Hepatic stellate cell (primary cell): ENCODE measurements at places on chromosomes 13 and 19.

DNA sequence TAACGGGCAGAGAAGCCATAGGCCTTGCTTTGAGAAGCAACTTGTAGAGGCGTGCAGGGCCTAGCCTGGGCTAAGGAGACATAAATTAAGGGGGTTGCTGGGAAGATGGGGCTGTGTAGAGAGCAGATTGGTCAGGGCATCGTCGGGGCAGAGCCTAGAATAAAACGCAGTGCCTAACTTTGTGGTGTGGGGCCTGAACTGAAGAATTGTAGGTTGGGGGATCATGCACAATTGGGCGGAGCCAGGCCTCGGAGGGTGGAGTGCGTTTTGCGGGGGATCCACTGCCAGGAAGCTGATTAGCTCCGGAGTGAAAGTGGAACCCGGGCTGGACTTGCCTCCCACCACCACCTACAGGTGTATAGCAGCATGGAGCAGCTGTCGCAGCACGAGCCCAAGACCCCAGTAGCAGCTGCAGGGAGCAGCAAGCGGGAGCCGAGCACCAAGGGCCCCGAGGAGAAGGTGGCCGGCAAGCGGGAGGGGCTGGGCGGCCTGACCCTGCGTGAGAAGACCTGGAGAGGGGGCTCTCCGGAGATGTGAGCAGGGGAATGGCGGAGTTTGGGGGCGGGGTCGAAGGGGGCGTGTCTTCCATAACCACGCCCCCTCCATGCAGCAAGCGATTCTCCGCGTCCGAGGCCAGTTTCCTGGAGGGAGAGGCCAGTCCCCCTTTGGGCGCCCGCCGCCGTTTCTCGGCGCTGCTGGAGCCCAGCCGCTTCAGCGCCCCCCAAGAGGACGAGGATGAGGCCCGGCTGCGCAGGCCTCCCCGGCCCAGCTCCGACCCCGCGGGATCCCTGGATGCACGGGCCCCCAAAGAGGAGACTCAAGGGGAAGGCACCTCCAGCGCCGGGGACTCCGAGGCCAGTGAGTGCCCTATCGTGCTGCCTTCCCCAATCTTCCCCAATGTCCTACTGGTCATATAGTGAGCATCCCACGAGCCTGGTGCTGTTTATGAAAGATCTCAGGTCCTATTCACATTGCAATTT is 13.8 kb downstream of the DNASE2 start:
- DNase-seq: peak; percentile 87

GRCh38 chr13:114328595-114328994 is 14.3 kb downstream of the CHAMP1 start:
- no peak for DNase-seq

DNA sequence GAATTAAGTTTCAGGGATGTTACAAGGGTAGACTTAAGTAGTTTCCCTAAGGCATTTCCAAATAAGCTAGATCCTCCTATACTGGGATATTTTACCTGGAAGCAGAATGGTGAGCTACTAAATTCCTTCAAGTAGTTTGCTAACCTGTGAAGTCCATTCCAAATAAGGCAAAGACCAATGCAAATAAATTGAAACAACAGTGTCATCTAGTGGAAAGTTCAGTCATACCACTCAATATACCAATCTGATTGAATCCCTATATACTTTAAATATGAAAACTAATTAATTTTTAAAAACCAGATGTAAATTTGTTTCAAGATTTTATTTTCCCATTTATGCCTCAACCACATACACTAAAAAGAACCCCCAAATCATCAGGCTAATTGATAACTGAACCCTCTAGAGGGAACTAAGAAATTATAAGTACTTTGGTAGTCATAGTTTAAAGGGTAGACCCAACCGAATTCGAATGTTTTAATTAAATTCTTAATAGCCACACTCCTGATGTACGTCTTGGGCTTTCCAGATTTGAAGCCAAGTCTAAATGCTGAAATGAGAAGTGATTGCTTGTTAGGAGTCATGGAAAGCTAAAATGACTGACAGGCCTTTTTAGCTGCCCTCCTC is 223.7 kb downstream of the TBC1D4 start:
- peak; percentile 10 for DNase-seq

DNA sequence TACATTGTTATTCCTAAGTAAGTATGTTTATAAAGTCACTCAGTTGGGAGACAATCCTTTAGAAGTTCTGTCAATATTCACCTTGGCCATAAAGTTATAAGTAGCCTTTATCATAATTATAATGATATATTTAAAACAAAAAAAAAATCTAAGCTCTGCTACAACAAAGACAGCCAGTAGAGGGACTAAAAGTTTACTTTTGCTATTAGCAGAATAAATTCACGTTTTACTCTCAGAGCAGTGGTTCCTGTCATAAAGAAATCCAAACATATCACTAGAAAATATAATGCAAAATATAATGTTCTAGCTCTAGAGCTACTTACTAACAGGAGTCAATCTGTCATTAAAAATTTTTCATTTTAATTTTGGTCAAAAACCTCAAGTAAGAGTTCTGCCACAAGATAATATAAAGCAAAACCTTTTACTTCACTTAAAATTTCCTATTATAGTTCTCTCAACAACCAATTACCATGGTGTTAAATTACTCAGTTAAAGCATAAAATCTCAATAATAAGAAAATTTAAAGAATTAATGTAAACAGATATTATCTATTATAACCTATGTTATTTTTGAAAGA is 17.7 kb downstream of the INTS6 start:
- DNase-seq: no peak

DNA sequence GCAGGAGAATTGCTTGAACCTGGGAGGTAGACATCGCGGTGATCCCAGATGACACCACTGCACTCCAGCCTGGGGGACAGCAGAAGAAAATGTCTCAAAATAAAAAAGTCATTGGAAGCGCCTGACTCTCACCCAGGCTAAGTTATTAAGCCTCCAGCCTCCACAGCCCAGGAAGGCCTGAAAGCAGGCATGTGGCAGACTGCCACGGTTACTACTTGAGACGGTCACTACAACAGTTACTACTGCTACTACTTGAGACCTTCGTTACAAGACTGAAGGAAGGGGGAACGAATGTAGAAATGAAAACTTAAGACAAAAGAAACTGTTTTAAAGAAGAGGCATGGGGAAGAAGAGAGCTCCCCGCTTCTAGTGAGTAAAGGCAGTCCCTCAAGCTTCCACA is 9.6 kb downstream of the PRR22 start:
- no peak for DNase-seq

GRCh38 chr19:45103156-45103507 is 10.2 kb downstream of the PPP1R37 start:
- DNase-seq: no peak

DNA sequence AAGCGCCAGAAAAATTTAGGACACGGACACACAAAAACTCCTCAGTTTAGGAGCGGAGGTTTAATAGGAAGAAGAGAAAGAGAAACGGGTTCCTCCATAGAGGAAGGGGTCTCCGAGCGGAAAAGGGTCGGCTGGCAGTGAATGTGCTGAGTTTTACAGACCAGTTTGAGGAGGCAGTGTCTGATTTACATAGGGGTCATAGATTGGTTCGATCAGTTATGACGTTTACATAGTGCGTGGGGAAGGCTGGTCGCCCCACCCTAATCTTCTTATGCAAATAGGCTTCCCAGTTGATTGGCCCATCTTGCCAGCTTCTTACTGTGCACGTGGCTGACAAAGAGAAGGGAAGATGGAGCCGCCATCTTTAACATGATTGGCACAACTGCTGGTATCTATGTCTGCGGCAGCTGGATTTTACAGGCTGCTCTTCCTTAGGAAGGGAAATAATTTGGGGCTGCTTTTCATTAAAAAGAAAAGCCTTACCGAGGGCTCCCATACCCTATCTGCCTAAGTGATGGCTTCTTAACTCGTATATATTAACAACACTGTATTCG is 1.2 kb upstream of the ZNF225 start:
- peak; percentile 32 for DNase-seq

- no peak for DNase-seq
Observed at GRCh38 chr13:85567909-85568308, 231.3 kb downstream of the SLITRK6 start.

- DNase-seq: no peak
Observed at GRCh38 chr13:104385404-104385803, 1319.2 kb upstream of the SLC10A2 start.

DNA sequence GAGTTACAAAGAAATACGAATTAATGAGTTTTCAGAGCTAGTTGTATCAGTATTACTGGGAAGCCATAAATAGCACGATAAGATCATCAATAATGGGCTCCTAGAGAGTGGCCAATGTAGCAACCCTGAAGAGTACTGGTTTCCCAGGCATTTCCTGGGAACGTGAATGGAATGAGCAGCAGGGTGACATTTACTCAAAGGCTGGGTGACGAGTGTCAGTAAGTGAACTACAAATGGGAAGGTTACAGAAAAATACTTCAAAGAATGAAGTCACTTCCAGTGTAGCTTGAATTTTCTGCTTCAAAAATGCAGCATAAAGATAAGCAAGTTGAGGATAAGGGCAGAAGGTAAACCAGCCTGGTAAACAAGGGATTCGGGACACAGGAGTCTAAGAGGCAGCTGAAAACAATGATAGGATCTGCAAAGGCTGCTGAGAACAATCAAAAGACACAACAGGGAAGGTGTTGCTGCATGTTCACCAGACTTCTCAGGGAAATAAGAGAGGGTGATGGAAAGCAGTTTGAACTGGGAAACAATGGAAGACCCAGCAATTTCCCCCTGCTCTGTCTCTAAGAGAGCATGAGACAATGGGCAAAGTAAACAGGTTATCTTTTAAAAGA is 48.6 kb upstream of the POSTN start:
- no peak for DNase-seq

DNA sequence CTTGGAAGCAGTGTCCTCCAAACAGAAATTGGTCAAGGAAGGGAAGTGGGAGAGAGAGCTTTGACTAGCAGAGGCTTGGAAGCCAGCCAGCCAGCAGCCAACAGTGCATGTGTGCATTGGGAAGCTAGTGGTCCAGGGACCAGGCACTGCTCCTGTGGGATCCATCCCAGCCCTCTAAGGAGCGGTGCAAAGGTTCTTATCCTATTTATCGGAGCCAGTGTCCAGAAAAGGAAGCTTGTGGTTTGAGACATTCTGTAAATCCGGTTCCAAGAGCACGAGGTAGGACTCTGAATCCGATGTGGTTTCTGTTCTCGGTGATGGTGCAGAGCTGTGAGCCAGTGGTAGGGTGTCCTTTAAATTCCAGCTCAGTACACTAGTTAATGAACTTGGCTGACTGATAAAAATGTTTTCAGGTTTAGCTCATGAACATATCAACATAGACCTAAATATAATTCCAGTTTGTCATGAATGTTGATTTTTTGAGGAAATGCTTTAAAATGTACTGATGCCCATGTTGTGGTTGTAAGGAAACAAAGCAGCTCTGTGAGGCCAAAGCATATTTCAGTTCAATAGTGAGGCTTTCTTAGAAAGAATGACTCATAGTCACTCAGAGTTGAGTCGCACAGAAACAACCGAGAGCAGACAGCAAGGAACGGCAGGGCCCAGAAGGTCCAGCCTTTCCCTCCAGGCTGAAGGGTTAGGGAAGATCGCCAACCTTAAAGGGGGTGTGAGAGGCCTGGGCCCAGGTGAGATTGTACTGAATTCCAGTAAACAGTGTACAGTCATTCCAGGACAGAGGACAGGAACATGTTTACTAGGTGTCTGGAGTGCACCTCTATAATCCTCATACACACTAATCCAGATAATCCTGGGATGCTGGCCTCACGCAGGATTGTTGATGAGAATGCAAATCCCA is 21.5 kb upstream of the GARRE1 start:
- peak; percentile 83 for DNase-seq

GRCh38 chr19:4136680-4137088 is 12.8 kb upstream of the MAP2K2 start:
- no peak for DNase-seq

- peak; percentile 80 for DNase-seq
Observed at GRCh38 chr19:13839130-13839937, 37.6 kb upstream of the NANOS3 start.

GRCh38 chr13:98221234-98221633 is 44.2 kb upstream of the RNF113B start:
- no peak for DNase-seq

GRCh38 chr13:24788538-24788937 is 24.6 kb downstream of the RNF17 start:
- DNase-seq: no peak

GRCh38 chr13:36418022-36418805 is 14.1 kb upstream of the CCNA1 start:
- no peak for DNase-seq

GRCh38 chr13:60990032-60990733 is 425.5 kb downstream of the PCDH20 start:
- DNase-seq: no peak

DNA sequence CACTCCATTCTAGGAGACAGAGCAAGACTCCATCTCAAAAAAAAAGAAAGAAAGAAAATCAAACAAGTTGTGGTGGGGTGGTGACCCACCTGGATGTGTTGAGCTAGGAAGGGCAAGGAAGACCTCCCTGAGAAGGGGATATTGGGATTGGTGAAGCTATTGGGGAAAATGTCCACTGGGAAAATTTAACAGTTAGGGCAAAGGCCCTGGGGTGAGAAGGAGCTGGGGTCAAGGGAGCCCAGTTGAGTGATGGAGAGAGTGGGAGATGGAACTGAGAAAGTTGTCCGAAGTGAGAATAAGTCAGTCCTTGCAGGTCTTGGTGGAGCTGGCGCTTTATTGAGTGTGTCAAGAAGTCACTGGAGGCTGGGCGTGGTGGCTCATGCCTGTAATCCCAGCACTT is 5.9 kb downstream of the SERTAD3 start:
- DNase-seq: no peak

DNA sequence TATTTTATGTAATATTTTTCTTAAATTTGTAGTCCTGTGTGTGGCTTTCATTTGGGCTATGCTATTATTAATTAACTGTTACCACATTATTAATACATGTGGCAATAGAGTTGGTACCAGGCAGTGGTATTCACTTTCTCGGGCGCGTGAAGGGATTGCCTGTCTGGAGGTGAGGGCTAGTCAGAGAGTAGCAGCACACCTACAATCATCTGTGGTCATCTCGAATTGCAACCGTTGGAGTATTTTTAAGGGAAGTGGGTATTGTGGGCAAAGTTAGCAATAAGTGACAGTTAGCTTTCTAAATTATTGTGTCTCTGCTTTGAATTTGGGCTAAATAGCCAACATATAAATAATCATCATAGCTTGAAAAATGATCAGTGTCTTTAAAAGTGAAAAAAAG is 20.0 kb upstream of the GPR18 start:
- DNase-seq: no peak

GRCh38 chr13:102132777-102133295 is 269.0 kb downstream of the FGF14 start:
- DNase-seq: no peak

GRCh38 chr19:38262585-38263268 is 1.6 kb upstream of the SPINT2 start:
- no peak for DNase-seq

DNA sequence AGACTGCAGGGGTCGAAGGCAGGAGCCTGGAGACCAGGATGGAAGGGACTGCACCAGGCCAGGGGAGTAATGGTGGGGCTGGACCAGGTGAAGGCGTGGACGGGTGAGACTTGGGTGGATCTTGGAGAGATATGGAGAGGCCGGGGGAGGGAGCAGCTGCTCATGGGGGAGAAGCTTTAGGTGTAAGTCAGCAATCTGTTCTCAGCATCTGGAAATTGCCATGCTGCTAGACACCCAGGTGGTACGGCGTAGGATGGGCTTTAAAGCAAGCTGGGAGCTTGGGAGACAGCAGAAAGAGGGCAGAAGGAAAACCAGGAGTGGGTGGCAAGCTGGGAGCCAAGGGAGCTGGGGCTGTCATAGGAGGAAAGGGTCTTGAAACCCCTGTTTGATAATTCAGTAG is 3.0 kb downstream of the CERS4 start:
- DNase-seq: no peak

GRCh38 chr19:40237791-40238190 is 11.3 kb upstream of the CCNP start:
- DNase-seq: no peak

- no peak for DNase-seq
Observed at GRCh38 chr13:18212873-18213272, 968.8 kb downstream of the TUBA3C start.

GRCh38 chr13:20945952-20946383 is 43.4 kb upstream of the XPO4 start:
- DNase-seq: no peak
